Dermis blood vessel endothelial cell (primary cell): ENCODE measurements at places on chromosomes 16 and 17.

DNA sequence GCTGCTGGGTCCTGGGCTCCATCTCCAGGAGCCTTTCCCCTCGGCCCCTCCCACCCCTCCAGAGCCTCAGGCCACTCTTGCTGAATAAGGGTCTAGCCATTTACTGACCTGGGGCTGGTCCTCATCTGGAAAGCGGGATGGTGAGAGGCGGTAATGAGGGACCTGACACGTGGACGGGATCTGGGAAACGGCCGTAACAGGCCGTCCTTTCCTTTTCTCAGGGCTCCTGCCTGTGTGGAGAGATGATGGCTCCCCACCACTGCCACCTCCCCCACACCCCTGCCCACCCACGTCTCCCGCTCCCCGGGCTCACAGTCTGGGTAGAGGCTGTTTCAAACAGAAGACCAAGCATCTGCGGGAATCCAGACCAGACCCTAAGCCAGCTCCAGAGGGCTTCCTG lies 20.6 kb upstream of the KCNJ12 start:
- no peak for DNase-seq

- DNase-seq, result peak; percentile 47
Observed at GRCh38 chr16:14181371-14182050, 110.4 kb downstream of the MRTFB start.

DNA sequence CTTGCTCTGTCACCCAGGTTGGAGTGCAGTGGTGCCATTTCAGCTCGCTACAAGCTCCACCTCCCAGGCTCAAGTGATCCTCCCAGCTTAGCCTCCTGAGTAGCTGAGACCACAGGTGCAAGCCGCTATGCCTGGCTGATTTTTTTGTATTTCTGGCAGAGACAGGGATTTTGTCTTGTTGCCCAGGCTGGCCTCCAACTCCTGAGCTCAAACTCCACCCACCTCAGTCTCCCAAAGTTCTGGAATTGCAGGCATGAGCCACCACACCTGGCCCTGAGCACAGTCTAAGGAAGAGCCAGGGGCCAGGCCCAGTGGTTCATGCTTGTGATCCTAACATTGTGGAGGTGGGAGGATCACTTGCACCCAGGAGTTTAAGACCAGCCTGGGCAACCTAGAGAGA lies 21.8 kb upstream of the BCO1 start:
- DNase-seq, result no peak

- no peak for DNase-seq
Observed at GRCh38 chr16:22677024-22677830, 136.7 kb upstream of the HS3ST2 start.

DNA sequence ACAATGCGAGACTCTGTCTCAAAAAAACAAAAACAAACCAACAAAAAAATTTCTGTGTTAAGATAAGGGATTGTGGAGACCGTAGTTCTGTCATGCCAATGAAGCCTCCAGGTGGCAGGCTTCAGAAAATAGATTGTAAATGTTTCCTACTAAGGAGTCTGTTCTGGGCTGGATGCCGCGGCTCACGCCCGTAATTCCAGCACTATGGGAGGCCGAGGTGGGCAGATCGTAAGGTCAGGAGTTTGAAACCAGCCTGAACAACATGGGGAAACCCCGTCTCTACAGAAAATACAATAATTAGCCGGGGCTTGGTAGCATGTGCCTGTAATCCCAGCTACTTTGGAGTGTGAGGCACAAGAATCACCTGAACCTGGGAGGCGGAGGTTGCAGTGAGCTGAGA lies 4.4 kb upstream of the SNX29 start:
- DNase-seq, result peak; percentile 23

DNA sequence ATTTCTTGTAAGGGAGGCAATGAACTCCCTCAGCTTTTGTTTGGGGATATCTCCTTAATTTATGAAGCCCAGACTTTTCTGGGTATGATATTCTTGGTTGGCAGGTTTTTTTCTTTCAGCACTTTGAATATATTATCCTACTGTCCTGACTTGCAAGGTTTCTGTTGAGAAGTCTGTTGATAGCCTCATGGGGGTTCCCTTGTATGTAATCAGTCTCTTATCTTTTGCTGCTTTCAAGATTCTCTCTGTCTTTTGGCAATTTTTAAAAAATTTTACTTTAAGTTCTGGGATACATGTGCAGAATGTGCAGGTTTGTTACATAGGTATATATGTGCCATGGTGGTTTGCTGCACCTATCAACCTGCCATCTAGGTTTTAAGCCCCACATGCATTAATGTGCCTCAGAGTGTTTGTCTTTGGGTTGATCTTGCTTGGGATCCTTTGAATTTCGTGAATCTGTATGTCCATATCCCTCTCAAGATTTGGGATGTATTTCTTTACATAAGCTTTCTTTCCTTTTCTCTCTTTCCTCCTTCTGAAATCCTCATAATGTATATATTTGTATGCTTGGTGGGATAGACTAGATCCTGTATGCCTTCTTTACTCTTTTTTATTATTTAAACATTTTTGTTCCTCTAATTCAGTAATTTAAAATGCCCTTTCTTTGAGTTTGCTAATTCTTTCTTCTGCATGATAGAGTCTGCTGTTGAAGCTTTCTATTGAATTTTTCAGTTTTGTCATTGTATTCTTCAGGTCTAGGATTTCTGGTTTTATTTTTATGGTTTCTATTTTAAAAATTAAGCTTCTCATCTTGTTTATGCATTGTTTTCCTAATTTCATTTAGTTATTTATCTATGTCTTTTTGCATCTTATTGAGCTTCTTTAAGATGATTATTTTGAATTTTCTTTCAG lies 5.2 kb upstream of the KRT25 start:
- DNase-seq, result no peak

DNA sequence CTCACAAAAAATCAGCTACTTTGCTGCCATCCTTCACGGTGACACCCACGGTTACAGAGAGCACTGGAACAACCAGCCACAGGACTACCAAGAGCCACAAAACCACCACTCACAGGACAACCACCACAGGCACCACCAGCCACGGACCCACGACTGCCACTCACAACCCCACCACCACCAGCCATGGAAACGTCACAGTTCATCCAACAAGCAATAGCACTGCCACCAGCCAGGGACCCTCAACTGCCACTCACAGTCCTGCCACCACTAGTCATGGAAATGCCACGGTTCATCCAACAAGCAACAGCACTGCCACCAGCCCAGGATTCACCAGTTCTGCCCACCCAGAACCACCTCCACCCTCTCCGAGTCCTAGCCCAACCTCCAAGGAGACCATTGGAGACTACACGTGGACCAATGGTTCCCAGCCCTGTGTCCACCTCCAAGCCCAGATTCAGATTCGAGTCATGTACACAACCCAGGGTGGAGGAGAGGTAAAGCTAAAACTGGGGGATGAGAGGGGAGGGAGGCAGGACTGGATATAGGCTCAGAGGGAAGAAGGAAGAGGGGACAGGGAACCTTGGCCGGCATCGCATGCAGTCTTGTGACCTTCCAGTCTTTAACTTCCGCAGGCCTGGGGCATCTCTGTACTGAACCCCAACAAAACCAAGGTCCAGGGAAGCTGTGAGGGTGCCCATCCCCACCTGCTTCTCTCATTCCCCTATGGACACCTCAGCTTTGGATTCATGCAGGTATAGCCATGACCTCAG lies 581 bp downstream of the CD68 start:
- DNase-seq, result no peak

- DNase-seq, result no peak
Observed at GRCh38 chr16:28309811-28310311, 17.5 kb downstream of the SBK1 start.

- DNase-seq, result peak; percentile 89
Observed at GRCh38 chr17:29240968-29241963, 5.4 kb upstream of the CRYBA1 start.

GRCh38 chr16:68385371-68385770 lies 62.9 kb downstream of the SMPD3 start:
- no peak for DNase-seq

GRCh38 chr17:42651392-42651791 lies 7.7 kb upstream of the TUBG2 start:
- no peak for DNase-seq

- no peak for DNase-seq
Observed at GRCh38 chr17:34847938-34848337, 113.3 kb downstream of the CCT6B start.

- no peak for DNase-seq
Observed at GRCh38 chr17:57877803-57878377, 28.0 kb upstream of the MRPS23 start.

DNA sequence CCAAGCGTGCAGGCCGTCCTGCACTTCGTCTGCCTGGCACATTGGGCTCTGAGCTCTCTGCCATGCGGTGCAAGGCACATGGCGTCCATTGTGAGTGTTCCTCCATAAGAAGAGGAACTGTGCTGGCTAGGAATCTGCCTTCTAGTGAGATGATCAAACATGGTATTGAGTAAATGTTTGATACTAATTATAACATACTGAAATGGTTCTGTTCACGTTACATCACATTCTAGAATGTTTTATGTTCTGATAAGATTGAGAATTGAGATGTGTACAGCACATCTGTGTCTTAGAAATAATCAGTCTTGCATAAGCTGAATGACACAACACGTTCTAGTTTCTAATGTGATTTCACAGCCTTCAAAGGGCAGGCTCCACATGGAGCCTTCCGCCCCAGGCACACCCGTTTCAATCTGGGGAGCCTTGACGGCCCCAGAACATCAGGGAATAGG lies 42.9 kb downstream of the USP10 start:
- no peak for DNase-seq

- peak; percentile 63 for DNase-seq
Observed at GRCh38 chr17:40190197-40191021, 13.1 kb downstream of the RAPGEFL1 start.

DNA sequence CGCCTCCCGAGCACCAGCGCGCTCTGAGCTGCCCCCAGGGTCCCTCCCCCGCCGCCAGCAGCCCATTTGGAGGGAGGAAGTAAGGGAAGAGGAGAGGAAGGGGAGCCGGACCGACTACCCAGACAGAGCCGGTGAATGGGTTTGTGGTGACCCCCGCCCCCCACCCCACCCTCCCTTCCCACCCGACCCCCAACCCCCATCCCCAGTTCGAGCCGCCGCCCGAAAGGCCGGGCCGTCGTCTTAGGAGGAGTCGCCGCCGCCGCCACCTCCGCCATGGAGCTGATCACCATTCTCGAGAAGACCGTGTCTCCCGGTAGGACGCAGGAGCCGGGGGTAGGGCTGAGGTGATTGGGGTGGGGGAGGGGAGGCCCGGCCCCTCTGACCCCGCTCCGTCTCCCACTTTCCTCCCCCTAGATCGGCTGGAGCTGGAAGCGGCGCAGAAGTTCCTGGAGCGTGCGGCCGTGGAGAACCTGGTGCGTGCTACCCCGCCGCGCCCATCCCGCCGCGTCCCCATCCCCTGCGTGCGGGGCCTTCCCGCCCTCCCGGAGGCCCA lies 329 bp downstream of the KPNB1 start:
- no peak for DNase-seq

GRCh38 chr17:75637143-75637538 lies 3.9 kb downstream of the SMIM5 start:
- no peak for DNase-seq

DNA sequence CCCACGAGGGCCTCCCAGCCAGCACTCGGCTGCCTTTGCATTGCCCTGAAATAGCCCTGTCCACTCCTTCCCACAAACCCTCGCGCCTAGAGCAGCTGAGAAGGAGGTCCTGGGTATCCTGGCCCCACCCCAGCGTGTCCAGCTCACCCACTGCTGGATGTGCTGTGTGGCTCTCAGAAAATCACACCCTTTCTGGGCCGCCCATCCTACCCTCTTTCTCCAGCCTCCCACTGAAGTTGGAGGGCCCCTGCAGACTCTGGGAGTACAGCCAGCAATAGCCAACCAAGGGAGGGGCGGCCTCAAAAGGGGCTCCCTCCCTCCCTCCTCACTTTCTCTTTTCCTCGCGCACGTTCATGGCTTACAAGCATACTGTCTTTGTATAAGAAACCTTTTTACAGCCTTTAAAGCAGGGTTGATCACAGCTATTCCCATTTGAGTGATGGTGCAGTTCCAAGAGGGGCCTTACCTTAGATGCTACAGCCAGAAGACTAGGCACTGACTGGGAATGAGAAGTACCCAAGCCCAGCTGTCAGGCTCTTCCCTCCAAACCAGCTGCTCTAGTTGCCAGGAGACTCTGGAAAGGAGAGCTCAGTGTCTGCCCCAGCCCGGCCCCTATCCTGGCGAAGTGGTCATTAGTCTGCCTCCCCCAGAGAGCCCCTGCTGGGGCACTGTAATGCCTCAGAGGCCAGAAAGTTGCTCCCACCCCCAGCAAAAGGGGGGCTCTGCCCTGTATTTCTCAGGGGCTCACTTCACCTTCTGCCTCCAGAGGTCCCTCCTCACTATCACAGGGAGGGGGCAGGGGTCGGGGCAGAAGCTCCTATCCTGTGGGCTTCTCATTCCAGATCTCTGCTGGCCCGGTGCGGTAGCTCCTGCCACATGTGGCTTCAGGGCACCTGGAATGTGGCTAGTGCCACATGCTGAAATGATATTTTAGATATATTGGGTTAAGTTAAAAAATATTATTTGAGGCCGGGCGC lies 38.1 kb downstream of the DCAKD start:
- DNase-seq, result no peak

- DNase-seq, result no peak
Observed at GRCh38 chr16:73390936-73391335, 343.0 kb upstream of the ZFHX3 start.

DNA sequence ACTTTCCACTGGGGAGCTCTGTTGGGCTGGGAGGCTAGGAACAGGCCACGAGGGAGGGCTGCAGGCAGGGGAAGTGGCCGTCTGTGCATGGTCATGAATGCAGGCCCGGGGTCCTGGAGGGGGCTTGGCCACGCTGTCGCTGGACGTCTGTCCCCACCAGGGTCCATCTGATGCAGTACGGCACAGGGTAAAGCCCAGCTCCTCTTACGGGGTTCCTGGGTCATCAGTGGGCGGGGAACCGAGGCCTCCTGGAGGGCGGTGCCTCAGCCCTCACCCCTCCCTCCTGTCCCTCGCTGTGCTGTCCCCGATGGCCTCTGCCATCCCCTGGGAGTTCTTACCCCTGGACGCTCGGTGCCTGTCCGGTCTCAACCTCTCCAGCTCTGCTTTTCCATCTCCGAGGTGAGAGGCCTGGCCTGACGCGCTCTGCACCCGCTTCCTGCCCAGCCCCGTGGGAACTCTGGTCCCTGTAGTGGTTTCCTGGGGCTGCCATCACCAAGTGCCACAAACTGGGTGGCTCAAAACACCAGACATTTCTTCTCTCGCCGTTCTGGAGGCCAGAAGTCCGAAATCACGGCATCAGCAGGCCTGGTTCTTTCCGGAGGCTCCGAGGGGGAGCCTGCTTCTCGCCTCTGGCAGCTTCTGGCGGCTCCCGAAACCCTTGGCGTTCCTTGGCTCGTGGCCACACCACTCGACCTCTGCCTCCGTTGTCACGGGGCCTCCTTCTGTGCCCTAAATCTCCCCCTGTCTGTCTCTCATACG lies 182.8 kb downstream of the SEC14L1 start:
- no peak for DNase-seq

- no peak for DNase-seq
Observed at GRCh38 chr17:80182845-80183223, 13.0 kb downstream of the CARD14 start.

DNA sequence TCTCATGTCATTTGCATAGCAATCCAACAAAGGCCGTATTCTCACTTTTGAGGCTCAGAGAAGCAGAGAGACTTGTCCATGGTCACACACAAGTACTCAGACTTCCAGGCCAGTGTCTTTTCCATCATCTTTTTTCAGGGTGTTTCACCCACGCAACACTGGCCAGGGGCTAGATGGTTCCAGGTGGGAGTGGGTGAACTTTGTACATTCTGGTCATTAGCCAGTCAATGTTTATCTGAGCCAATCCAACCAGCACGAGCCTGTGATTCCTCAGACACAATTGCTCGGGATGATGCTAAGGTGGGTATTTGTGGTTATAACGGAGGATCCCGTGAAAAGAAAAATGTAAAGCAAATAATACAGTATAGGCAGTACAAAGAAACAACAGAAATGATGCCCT lies 56.3 kb downstream of the ZFHX3 start:
- DNase-seq, result no peak
